Activated T-helper 9 cell treated with anti-CD3 and anti-CD28 coated beads, Interleukin-2, amount 50 U/mL, for 16 hours (primary cell): ENCODE measurements at places on chromosomes 11 and 22.

DNA sequence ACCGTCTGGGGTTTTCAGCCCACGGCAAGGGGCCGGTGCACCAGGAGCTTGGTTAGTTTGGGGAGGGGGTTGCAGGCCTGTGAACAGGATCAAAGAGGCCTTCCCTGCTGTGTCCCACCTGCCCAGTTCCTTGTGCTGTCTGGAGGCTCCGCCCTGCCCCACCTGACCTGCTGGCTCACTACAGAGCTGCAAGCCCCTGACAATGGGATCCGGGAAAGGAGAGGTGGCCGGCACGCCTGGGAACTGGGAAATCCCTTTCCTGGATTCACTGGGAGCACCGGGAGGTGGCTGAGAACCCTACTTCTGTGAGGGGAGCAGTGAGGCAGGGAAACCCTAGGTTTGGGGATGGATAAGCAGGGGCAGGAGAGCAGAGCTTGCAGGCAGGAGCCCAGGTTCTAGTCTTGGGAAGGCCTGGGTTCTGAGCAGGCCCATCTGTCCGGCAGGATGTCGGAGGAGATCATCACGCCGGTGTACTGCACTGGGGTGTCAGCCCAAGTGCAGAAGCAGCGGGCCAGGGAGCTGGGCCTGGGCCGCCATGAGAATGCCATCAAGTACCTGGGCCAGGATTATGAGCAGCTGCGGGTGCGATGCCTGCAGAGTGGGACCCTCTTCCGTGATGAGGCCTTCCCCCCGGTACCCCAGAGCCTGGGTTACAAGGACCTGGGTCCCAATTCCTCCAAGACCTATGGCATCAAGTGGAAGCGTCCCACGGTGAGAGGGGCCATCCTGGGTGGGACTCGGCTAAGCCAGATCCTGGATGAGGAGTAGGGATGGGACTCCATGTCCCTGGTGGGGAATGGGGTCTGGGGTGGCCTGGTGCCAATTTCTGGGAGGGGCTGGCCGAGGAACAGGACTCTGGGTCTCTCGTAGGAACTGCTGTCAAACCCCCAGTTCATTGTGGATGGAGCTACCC, 786 bp downstream of the CAPN1 start:
- no peak for DNase-seq

DNA sequence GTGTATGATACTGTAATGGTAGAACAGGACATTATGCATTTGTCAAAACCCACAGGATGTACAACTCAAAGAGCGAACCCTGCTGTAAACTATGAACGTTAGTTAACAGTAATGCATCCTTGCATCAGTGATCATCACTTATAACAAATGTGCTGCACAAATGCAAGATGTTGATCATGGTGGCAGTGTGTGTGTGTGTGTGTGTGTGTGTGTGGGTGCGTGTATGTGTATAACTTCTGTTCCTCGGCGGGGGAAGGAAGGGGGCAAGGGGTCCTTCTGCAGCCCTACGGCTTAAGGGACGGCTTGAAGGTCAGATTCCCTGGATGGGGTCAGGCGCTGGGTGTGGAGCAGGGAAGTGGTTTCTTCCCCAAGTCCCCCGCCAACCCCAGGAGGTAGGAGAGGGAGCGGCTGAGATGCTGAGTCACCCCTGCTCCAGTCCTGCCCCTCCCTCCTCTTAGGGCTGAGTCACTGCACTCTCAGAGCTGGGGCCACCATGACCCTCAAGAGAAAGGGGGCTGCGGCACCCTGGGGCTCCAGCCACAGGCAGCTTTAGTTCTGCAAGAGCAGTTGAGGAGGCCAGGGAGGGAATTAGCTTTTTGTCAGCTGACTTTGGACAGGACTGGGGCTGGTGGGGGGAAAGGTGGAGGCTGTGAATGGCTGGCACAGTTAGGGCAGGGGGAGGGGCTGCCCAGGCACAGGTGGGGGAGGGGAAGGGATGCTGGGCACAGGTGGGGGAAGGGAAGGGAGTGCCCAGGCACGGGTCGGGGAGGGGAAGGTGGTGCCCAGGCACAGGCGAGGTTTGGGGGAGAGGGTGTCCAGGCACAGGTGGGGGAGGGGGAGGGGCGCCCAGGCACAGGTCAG, 8.8 kb upstream of the CTSD start:
- DNase-seq: peak; percentile 50

GRCh38 chr11:44279483-44279882, 30.5 kb downstream of the ALX4 start:
- DNase-seq: no peak

GRCh38 chr11:117559698-117560097, 232.0 kb downstream of the CEP164 start:
- DNase-seq: no peak

DNA sequence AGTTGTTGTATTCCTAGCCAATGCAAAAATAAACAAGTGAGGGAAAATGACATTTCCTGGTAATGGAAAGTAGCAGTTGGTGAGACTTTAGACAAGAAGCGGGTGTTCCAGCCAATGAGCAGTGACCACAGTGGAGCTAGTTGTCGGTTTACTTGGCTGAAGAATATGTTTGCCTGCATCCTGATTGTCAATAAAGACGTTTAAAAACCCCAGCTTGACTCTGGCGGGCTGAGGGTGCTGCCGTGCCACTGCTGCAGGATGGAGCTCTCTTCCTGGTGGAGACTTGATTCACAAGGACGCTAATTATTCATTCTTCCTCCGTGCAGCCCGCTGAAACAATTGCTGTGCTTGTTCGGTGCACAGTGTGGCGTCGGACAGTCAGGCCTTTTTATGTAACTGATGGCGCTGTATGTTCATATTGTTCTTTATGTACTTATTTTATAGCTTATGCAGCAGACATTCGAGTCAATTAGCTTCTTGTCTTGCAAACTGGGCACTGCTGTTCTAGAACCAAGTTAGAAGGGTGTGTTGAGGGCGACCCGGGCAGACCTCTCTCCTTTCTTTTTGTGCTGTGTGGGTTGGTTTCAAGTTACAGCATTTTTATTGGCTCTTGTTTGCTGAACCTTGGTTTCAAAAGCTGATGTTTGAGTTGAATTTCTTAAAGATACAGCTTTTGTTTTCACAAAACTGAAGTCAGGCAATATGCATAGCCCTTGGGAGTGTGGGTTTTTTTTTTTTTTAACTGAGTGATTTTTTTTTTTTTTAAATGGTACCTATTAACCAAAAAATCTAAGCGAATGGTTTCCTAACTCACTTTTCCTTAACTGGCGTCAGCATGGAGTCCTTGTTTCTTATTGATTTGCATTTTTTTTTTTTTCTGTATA, 153.9 kb downstream of the TEAD1 start:
- DNase-seq: no peak

DNA sequence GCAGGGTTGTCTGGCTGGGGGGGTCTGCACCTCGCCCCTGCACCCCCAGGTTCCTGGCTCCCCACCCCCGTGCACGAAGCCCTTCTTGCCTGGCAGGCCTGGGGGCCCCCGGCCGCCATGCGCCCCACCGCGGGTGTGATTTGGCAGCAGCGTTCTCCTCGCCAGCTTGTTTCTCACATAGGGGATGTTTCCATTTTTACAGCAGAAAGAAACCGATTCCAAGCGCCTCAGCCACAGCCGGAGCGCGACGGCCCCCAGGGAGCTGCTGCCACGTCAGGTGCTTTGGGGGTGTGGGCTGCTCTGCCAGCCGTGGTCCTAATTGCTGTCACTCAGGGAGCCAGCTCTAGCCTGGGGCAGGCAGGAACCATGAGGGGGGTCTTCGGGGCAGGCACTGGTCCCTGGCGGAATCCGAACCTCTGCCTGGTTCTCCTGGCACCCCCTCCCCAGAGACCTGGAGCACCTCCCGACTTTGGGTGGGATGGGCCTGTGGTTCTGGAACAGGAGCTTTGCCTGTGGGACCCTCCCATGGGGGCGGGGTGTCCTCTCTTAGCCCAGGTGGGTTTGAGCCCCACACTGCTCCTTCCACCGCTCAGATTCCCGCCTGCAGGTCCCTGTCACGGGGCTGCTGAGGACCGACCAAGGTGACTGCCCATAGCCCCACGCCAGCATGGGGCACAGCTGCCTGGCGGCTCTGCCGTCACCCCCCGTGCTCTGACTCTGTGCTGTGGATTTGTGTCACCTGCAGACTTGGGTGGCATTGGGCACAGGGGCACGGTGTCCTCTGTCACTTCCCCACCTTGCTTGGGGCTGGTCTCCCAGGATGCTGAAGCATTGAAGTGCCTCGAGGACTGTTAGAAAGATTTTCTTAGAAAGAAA, 54.0 kb downstream of the RTN4R start:
- no peak for DNase-seq

DNA sequence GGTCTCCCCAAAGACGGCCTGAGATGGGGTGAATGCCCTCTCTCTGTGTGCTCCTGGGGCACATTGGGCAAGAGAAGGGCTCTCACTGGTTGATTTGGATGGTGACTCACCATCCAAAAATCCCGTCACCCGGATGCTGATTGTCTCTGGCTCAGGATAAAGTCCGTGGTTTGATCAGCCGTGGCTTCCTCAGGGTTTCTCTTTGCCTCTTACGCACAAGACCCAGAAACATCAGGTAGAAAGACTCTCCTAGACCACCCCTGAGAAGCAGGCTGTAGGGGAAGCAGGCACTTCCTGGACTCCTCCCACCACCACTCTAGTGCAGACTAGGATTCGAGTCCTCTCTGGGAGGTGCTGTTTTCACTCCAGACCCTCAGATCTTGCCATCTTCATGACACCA, 176.1 kb upstream of the NCAM1 start:
- no peak for DNase-seq

DNA sequence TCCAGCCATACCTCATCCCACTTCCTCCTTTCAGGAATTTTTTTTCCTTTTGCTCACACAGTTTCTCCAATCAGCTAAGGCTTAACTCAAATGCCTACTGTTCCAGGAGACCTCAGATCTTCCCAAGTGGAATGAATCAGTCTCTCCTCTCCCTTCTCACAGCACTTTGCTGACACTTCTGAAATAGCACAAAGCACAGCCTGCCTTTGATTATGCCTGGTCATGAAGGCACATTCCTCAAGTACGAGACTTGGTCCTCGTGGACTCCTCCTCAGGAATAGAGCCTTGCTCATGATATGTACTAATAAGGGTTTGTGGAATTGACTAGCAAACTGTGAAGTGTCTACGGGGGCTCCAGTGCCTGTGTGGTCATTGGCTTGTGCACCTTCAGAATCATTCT, 176.7 kb upstream of the TENM4 start:
- DNase-seq: no peak

- no peak for DNase-seq
Measured at GRCh38 chr11:94283678-94284077, 20.7 kb upstream of the IZUMO1R start.

DNA sequence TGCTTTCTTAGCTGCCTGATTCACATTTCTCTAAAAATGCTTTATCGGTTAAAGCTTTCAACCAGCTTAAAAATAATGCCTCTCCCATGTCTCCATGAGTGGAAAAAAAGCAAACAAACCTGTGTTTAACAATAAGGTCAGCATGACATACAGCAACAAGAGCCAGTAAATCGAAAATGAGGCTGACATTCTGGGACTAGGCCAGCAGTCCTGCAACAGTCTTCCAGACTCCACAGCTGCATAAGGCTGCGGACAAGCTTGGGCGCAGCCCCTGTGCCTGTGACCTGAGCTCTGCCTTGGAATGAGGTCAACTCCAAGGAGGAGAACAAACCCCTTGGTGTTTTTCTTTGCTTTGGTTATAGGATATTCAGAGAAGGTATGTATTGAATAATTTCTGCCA, 95.5 kb downstream of the PGR start:
- no peak for DNase-seq

- DNase-seq: no peak
Measured at GRCh38 chr11:65633390-65634108, 4.4 kb upstream of the SIPA1 start.

DNA sequence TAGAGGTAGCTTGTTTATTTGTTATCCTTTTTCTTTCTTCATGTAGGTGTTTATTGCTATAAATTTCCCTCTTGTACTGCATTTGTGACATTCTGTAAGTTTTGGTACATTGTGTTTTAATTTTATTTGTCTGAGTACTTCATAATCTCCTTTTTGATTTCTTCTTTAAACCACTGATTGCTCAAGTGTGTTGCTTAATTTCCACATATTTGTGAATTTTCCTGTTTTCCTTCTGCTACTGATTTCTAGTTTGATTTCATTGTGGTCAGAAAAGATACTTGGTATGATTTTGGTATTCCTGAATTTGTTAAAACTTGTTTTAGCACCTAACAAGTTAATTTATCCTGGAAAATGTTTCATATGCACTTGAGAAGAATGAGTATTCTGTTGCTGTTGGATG, 15.1 kb downstream of the OR10V1 start:
- DNase-seq: no peak

DNA sequence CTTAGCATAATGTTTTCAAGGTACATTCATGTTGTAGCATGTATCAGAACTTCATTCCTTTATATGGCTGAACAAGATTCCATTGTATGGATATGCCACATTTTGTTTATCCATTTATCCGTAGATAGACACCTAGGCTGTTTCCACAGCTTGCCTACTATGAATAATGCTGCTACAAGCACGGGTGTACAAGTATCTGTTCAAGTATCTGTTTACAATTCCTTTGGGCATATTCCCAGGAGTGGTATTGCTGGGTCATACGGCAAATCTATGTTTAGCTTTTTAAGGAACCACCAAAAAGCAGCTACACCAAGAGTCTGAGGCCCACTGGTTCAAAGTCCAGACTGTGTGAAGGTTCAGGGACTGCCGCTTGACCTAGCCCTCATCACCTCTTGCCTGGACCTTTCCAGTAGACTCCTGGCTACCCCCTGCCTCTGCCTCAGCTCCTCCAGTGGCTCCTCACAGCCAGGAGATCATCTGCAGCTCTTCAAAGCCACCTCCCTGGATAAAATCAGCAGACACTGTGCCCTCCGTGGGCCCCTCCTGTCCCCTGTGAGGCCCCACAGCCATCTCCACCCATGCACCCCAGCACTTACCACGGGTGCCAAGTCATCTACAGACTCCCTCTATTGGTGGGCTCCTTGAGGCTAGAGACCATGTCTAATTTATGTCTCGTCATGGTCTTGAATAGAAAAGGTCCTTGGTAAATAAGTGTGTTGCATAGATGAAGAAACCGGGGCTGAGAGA, 160.3 kb downstream of the MN1 start:
- no peak for DNase-seq

DNA sequence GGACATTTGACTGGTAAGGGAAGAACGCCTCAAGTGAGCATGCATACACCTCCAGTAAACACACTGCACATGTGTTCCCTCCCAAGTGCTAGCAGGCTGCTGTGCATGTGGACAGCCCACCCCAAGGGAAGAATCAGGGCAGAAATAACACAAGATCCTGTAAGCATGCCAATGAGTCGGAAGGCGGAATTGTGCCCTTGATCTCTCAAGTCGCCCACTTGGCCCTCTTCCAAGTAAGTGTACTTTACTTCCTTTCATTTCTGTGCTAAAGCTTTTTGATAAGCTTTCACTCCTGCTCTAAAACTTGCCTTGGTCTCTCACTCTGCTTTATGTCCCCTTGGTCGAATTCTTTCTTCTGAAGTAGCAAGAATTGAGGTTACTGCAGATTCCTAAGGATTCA, 139.6 kb downstream of the TRPC6 start:
- DNase-seq: no peak

DNA sequence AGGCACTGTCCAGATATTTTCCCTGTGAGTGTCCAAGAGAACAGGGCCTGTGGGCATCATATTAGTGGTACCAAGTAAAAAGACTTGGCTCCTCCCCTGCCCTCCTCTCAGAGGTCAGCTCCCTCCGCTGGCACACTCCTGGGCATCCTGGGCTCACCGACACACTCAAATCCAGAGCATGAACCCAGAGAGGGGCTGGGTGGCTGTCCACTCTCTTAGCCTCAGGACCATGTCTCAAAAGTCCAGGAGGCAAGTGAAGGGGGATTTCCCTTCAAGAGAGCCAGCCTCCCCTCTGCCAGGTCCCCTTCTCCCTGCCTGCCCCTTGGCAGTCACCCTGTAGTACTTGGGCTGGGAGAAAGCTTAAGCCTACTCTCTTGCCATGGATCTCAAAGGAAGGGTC, 10.3 kb downstream of the BCL9L start:
- DNase-seq: no peak

- DNase-seq: no peak
Measured at GRCh38 chr11:107102692-107103477, 84.6 kb upstream of the GUCY1A2 start.
